ELR (cell line): ENCODE measurements at places on chromosomes 1 and 21.

DNA sequence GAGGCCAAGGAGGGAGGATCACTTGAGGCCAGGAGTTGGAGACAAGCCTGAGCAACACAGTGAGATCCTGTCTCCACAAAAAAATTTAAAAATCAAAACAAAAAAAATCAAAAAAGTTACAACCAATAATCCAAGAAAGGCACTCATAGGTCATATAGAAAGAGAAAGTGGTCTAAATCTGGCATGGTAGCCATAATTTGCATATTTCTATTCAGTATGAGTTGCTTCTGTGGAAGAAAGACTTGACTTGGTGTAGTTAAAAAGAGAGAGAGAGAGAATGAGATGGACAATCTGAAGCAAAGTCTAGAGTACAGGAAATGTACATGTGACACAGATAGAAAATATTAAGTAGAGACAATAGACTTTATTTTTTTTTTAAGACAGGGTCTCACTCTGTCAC lies 22.5 kb downstream of the JMJD4 start:
- DNase-seq: no peak

GRCh38 chr1:51570063-51570710 lies 46.7 kb upstream of the OSBPL9 start:
- DNase-seq: peak; percentile 62

- DNase-seq: peak; percentile 87
These were observed 56.3 kb upstream of the HTR1D start for GRCh38 chr1:23273450-23274133.

DNA sequence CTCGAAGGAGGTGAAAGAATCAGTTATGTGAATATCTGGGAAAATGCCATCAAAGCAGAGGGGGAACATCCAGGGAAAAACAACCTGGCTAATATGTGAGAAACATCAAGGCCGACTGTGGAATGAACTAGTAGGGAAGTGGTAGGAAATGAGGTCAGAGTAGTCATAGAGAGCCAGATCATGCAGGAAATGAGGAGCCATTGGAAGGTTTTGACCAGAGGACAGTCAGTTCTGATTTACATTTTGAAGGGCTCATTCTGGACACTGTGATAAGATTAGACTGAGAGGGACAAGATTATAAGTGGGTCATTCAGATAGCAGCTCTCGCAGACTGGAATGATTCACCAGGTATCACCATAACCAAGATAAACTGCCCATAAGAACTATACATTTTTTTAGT lies 63.7 kb downstream of the SYT14 start:
- peak; percentile 70 for DNase-seq

DNA sequence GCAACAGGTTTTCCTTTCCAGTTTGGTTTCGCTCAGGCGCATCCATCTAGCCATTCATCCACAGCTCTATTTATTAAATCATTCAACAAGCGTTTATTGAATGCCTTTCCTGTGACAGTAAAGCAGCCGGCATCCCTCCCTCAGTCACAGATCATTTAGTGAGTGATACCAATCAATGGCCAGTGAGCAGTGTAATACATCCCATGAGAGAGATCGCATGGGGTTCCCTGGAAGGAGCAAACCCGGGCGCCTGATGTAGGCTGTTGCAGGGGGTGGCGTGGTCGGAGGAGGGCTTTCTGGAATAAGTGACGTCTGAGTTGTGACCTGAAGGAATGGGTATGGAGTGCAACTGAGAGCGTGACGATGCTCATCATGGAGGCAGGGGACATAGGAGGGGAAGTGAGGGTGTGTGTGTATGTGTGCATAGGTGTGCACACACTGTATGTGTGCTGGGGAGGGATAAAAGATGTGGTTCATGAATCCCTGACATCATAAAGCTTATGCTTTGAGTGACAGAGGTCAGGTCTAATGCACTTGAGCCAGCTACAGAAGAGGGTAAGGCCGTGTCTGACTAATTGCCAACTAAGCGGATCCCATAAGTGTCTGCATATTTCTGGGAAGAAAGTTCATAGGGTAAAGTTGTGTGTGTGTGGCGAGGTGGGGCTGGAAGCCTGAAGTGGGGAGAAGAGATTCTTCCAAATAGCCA lies 6.6 kb downstream of the FCMR start:
- DNase-seq: no peak

GRCh38 chr1:118773656-118774055 lies 214.5 kb downstream of the TBX15 start:
- peak; percentile 2 for DNase-seq

GRCh38 chr1:53559854-53560580 lies 100.8 kb downstream of the DMRTB1 start:
- DNase-seq: no peak

DNA sequence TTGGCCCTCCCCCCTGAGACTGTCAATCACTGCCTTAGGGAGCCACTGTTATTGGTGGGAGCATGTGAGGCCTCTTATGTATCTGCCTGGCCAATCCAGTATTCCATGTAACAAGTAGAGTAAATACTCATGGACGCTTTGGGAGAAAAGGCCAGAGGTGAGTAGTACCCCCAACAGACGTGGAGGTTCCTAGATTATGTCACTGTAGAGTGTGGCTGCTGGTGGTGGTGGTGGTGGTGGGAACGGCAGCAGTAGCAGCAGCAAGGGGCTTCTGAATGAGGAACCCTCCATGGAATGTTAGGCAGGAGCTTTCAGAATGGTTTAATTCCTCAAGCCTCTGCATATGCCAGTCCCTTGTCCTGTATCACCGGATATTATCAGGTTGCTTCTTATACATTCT lies 118.5 kb downstream of the UCK2 start:
- no peak for DNase-seq

- peak; percentile 30 for DNase-seq
These were observed 3.8 kb downstream of the DR1 start for GRCh38 chr1:93349231-93350135.

DNA sequence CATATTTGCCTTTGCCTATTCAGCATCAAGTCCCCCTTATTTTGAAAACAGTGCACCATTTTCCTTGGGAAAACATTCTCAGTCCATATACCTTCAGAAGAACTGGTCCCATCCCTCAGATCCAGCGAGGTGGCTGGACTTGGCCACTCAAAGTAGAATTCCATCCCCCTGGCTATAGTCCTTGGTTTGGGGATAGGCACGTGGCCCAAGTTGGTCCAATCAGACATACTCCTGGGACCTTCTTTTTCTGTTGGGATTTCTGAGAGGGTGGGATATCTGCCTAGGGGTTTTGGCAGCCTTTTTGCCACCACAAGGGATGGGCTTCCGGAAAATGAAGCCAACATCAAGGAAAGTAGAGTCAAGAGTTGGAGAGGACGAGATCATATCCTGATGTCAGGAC lies 10.7 kb upstream of the MATN1 start:
- DNase-seq: no peak

- DNase-seq: no peak
These were observed 55.7 kb downstream of the PSMG1 start for GRCh38 chr21:39127506-39127905.

DNA sequence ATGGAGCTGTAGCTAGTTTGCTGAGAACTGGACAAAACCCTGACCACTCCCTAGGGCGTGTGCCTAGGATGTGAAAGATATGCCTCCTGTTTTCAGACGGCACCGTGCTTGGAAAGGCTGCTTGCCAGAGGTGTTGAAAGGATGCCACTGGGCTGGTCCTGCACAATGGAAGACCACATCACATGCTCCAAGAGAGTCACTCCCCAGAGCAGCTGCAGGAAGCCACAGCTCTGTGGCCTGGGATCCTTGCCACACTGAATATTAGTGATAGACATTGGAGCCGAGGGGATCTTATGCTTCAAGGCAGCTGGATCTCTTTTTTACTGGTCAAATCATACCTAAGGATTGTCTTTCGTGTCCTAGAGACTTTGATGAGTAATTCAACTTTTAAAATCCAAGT lies 6.6 kb upstream of the APP start:
- no peak for DNase-seq

GRCh38 chr1:145824499-145824842 lies 471 bp downstream of the POLR3C start:
- peak; percentile 14 for DNase-seq

DNA sequence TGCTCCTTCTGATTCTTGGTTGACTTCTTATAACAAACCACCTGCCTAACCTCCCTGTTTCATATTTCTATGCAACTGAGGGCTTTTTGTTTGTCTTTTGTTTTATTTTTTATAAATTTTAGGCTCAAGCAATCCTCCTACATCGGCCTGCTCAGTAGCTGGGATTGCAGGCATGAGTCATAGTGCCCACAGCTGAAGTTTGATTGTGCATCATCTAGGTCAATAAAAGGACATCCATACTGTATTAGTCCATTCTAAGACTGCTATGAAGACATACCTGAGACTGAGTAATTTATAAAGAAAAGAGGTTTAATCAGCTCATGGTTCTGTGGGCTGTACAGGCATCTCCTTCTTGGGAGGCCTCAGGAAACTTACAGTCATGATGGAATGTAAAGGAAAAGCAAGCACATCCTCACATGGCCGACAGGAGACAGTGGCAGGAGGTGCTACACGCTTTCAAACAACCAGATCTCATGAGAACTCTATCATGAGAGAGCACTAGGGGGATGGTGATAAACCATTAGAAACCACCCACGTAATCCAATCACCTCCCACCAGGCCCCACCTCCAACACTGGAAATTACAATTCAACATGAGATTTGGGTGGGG lies 285.0 kb downstream of the SIPA1L2 start:
- DNase-seq: peak; percentile 5

- no peak for DNase-seq
These were observed 2.3 kb upstream of the ACTA1 start for GRCh38 chr1:229436201-229436600.
